Activated naive CD4-positive, alpha-beta T cell treated with anti-CD3 and anti-CD28 coated beads, Interleukin-2, amount 50 U/mL, for 72 hours (primary cell): ENCODE measurements at places on chromosomes 7 and 10. TPM values are rescaled to one million over a fixed set of nuclear protein-coding genes. Genes with fewer than 3 reads are reported as not detected.

DNA sequence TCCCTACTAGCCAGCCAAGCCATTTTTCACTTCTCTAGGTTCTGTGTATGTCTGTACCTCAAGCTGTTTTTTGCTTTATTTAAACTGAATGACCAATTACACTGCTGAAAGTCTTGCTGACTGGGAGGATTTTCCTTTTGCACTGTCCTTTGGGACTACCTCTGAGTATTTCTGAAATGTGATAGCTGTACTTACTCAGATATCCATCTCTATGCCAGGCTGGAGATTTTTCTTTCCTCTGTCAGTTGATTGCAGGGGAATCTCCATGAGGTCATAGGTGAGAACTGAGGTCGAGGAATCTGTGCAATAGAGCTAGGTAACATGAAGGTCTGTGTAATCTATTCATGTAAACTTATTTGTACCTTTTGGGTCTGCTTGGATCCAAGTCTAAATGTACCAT, 38.9 kb upstream of the ANKRD1 start:
- DNase-seq: no peak

GRCh38 chr10:50540826-50541122, 83.0 kb downstream of the SGMS1 start:
- DNase-seq: no peak

DNA sequence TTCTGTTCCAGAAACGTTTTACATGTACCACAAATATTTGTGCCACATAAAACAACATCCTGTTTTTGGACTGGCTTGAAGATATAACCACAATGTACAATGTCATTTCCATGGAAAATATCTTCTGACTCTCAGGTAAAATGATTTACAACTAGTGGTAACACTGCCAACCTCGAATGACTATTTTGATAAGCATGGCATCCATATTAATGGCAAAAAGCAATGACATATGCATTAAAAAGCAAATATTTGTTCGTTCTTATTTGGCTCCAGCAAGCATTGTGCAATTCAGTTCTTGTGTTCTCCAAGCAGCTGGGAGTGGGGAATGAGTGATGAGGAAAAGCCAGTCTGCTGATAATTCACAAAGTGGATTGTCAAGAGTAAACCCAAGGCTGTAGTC, 289.0 kb downstream of the PLXDC2 start:
- no peak for DNase-seq

- no peak for DNase-seq
Observed at GRCh38 chr10:15541376-15541775, 170.3 kb upstream of the FAM171A1 start.

GRCh38 chr7:46970476-46970875, 611.4 kb downstream of the TNS3 start:
- DNase-seq: no peak

DNA sequence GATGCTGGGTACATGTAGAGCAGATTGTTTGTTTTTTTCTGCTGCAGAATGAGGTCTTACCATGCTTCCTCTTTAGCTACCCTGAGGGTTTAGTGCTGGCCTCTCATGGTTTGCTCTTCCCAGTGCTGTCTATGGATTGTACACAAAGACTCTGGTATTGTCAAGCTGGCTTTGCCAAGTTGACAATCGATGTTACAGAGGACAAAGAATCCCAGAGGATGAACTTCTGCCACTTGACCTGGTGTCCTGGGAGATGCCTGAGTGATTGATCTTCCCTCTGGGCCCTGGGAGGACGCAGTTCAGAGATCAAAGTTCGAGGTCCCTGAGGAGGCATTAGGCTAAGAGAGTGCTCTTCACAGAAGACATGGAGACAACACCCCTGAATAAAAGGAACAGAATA, 865.4 kb downstream of the CCSER2 start:
- no peak for DNase-seq

DNA sequence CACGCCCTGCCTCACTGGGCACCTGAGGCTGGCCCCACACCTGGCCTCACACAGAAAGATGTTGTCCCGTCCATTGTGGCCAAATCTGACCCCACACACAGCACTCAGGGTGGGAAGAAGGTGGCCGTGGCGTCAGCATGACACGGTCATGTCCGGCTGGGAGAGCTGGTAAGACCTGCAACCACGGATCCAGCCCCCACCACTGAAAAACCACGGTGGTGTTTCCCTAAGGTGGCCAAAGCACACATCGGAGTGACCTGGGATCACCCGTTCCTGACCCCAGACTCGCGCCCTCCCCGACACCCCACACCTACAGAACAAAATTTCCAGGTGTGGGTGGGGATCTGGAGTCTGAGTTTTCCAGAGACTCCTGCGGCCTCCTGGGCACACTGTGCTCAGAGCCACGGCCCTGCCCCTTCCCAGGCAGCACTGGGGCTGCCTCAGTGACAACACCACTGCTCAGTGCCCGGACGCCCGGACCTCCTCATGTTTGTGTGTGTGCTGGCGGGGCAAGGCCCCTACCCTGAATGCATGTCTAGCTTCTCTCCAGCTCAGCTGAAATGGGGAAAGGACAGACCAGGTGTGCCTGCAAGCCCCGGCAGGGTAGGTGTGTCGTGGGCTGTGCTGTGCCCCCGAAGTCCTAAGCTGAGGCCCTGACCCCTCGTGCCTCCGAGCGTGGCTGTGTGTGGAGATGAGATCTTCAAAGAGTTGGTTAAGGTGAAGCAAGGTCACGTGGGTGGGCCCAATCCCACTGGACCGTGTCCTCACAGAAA, 36.1 kb downstream of the STK32C start:
- no peak for DNase-seq

DNA sequence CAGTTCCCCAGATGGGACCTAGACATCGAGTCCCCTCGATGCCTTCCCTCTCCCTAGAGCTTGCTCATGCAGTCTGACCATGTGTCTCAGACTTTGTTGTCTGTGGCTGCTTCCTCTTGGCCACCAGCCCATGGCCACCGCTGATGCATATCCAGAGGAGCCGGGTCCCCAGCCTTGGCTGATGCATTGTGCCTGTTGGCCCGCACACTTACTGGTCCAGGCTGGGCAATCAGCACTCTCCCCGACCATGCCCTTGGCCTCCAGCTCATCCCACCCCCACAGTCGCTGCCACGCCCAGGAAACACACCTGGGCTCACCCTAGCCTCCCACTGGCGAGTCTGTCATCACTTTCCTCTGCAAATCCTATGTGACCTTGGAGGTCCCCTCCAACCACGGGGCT, 10.1 kb downstream of the NPC1L1 start:
- no peak for DNase-seq

TECTB gene
- total RNA-seq: not detected

GLCCI1 gene
- total RNA-seq: 16.7 TPM

GIMAP4 gene
- 336 TPM for total RNA-seq

- DNase-seq: no peak
Observed at GRCh38 chr7:46320956-46321355, 399.9 kb upstream of the IGFBP3 start.

- DNase-seq: no peak
Observed at GRCh38 chr7:3574386-3574785, 273.3 kb downstream of the SDK1 start.

DNA sequence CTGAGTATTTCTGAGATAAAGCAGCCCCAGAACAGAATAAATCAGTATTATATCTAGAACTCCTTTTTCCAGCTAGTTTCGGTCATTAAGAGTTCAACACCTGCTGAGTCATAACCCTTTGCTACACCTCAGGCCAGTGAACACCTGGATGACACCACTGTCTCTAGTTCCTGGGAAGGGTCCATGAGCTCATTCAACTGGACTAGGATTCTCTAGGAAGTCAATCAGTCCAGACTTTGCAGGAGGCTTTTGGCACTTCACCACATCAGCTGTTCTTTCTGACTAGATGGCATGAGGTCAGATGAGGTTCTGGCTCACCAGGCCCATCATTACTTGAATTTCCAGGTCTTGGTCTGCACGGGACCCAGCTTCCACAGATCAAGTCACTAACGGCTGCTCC, 11.7 kb downstream of the SLC39A12 start:
- no peak for DNase-seq

LIPJ gene
- total RNA-seq: not detected

GRCh38 chr7:13336227-13336626, 648.8 kb downstream of the ARL4A start:
- DNase-seq: no peak

DNA sequence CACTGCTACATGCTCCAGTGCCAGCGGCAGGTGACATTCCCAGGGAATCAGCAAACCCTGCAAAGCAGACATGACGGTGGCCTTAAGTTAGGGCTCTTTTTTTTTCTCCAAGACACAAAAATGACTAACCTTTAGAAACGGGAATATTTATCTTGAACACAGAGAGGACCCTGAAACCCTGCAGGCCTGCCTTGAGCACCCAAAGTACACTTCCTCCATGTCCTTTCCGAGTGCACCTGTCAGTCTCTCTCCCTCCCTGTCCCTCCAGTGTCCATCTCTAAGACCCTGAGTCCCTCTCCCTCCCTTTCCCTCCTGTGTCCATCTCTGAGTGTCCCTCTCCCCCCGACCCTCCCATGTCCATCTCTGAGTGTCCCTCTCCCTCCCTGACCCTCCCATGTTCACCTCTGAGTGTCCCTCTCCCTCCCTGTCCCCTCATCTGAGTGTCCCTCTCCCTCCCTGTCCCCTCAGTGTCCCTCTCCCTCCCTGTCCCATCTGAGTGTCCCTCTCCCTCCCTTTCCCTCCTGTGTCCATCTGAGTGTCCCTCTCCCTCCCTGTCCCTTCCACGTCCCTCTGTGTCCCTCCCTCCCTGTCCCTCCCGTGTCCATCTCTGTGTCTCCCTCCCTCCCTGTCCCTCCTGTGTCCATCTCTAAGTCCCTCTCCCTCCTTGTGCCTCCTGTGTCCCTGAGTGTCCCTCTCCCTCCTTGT, 51.2 kb upstream of the CAMK2B start:
- DNase-seq: no peak

GRCh38 chr7:158471716-158472115, 115.9 kb downstream of the PTPRN2 start:
- no peak for DNase-seq

DNA sequence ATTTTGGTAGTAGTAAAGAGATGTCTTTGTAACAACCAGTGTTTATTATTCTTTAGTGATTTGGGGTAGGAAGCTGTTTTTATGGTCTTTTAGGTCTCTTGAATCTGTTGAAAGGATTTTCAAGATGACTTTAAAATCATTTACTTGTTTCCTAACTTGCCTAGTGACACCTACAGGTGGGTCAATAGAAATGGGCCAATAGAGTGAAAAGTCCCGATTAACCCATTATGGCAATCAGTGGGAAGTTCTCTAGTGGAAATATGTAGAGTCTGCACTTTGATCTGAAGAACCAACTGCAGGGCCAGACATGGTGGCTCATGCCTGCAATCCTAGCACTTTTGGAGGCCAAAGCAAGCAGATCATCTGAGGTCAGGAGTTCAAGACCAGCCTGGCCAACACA, 374.7 kb upstream of the BMPER start:
- DNase-seq: no peak

ACTL6B gene
- not detected for total RNA-seq

- DNase-seq: no peak
Observed at GRCh38 chr7:50584793-50585408, 19.7 kb upstream of the DDC start.

DNA sequence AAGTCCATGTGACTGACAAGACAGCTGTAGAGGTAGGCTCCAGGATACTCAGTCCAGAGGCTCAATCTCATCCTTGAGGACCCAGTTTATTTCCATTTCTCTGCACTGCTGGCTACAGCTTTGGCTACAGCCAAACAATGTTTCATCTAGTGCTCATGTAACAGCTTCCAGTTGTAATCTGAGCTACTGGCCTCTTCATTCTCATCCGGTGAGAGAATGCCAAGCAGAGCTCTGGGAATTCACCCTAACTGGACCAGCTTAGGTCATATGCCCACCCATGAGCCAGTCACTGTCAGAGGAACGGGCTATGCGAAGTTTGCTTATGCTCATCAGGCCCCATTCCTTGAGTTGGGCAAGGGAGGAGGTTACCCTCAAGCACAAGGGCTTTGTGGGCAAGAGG, 192.9 kb downstream of the EVX1 start:
- DNase-seq: no peak

DNA sequence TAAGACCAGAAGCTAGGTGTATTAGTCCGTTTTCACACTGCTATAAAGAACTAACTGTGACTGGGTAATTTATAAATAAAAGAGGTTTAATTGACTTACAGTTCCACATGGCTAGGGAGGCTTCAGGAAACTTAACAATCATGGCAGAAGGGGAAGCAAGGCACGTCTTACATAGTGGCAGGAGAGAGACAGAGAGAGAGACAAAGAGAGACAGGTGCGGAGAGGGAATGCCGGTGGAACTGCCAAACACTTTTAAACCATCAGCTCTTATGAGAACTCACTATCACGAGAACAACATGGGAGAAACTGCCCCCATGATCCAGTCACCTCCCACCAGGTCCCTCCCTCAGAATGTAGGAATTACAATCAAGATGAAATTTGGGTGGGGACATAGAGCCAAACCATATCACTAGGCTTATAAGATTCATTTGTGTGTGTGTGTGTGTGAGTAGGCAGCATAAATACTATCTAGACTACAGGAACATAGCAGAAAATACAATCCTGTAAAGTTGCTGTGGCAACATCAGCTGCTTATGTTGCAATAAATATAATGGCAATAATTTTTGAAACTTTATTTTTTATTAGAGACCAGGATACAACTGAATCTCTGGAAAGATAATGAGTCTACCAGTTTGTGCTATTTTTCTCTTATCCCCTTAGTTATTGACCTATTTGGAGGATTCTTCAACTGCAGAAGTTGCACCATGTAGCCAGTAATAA, 77.1 kb downstream of the NRF1 start:
- DNase-seq: no peak
